ENCODE measurements at places on chromosomes 6 and 20.

- DNase-seq = no peak
Measured at GRCh38 chr20:62045529-62046285, 20.0 kb downstream of the TAF4 start.

DNA sequence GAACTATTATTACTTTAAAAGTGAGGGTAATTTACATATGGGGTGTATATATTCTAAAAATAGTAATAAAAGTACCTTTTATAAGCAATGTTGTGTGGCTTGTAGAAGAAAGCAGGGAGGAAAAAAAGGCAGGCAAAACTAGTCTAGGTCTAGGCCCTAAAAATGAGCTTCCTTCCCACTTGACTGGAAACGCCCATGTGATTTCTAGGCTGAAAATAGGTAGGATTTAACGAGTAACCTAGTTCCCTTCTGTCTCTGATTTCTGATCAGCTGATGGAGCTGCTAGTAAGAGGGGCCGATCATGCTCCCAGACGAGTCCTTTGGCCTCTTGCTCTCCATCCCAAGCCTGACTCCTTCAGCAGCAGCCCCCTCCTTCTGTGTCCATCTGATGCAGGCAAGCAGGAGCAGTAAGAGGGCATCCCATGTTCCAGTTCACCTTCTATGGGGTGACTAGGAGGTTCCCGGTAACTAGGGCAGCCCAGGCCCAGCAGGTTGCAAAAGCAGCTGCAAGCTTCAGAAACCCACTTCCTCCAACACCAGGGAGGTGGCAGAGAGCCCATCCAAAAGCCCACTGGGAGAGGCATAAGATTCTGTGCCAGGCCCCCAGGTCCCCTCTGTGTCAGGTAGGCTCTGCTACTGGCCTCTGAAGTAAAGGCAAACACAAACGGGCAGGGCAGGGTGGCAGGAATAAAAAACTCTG, 24.4 kb downstream of the TBC1D20 start:
- DNase-seq = no peak

GRCh38 chr6:53484476-53485280, 60.2 kb downstream of the GCLC start:
- peak; percentile 91 for DNase-seq

- peak; percentile 83 for DNase-seq
Measured at GRCh38 chr6:157760589-157761330, 62.3 kb upstream of the SNX9 start.

- DNase-seq = peak; percentile 47
Measured at GRCh38 chr20:24737212-24737850, 211.7 kb upstream of the CST7 start.

GRCh38 chr20:13991311-13991710, 897 bp upstream of the SEL1L2 start:
- no peak for DNase-seq

DNA sequence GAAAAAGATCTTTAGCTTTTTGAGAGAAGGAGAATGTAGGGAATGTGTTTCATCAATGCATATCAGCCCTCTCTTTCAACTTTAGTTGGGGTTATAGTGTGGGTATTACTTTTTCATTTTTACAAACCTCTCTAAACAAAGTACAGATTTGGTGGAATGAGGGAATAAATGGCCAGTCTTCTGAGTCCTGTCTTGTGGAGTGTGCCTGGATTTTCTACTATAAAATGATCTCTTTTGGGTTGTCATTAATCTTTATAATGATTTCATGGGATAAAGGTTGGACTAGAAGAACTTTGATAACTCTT, 209.3 kb downstream of the RNF144B start:
- DNase-seq = no peak
